ENCODE measurements at places on chromosomes 5 and 9. TPM values are rescaled to one million over a fixed set of nuclear protein-coding genes. Genes with fewer than 3 reads are reported as not detected.

Gene TMEM141
- total RNA-seq = 17.1 TPM

Gene SAXO1
- not detected for total RNA-seq

DNA sequence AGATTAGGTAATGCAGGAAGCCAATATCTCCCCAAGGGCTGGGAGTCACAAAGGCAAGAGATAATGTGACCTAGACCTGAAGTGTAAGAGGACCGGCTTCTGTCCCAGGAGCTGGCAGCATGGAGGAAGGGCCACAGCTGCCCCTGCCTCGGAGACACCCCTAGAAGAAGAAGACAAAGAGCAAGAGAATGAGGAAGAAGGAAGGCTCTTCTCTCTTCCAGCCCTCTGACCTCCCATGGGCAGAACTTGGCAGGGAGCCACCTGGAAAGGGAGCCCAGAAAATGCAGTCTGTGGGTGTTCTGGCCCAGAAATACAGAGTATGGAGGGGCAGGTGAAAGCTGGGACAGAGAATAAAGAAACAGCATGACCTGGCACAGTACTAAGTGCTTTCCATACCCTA lies 151.0 kb downstream of the C5orf15 start:
- DNase-seq = no peak

DNA sequence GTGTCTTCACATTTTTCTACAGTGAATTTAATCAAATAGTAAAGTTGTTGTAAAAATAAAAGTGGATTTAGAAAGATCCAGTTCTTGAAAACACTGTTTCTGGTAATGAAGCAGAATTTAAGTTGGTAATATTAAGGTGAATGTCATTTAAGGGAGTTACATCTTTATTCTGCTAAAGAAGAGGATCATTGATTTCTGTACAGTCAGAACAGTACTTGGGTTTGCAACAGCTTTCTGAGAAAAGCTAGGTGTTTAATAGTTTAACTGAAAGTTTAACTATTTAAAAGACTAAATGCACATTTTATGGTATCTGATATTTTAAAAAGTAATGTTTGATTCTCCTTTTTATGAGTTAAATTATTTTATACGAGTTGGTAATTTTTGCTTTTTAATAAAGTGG lies 60.4 kb downstream of the MTAP start:
- no peak for DNase-seq

- DNase-seq = no peak
These were observed 13.7 kb upstream of the PRELID2 start for GRCh38 chr5:145848854-145849253.

DNA sequence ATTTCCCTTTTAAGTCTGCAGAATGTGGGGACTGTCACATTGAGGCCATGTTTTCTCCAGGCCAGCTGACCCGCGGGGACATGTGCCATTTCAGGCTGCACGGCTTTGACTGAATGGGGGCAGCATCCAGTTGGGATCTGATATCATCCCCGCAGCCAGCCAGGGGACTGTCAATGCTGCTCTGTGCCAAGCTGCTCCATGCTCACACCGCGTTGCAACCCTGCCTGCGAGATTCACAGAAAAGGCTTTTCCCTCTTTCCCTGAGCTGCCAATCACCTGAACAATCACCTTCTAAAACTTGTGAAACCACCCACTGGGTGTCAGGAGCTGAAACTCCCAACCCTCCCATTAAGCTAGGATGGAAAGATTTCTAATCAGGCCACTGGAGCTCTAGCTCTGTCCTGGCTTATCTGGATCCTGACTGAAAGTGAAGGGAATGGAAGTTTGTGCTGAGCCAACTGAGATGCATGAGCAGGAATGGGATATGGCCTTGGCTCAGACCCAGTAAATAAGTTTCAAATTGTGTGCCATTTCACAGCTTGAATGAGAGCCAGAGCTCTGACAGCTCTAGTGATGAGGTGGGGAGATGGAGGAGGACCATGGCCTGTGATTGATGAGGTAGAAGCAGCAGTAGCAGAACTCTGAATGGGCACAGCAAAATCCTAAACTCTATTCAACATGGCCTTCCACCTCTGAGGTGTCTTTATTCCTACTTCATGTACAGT lies 34.5 kb upstream of the ZNF366 start:
- DNase-seq = no peak
